ENCODE measurements at places on chromosomes 11 and 22. TPM values are rescaled to one million over a fixed set of nuclear protein-coding genes. Genes with fewer than 3 reads are reported as not detected.
A peak's percentile ranks its signal among the peaks of the same experiment; 100 is the strongest.

DNA sequence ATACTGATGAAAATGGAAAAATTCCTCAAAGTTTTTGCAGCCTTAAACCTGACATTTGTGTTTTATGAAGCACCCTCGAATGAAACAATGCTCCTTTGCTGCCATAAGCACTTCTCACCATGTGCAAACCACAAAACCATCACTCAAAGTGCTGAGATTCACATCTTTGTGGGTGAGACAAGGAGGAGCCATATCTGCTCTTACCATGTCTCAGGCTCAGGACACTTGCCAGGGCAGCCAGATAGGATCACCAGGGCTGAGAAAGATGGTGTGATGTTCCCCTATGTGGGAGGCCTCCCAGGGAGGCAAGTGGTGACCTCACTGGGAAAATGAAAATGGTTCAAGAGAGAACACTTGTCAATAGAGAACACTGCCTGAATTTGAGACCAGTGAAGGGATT is 120.4 kb downstream of the CCDC34 start:
- no peak for DNase-seq

MAJIN gene
- 0.06 TPM for total RNA-seq

- no peak for DNase-seq
Measured at GRCh38 chr11:114165326-114166230, 106.1 kb downstream of the ZBTB16 start.

DNA sequence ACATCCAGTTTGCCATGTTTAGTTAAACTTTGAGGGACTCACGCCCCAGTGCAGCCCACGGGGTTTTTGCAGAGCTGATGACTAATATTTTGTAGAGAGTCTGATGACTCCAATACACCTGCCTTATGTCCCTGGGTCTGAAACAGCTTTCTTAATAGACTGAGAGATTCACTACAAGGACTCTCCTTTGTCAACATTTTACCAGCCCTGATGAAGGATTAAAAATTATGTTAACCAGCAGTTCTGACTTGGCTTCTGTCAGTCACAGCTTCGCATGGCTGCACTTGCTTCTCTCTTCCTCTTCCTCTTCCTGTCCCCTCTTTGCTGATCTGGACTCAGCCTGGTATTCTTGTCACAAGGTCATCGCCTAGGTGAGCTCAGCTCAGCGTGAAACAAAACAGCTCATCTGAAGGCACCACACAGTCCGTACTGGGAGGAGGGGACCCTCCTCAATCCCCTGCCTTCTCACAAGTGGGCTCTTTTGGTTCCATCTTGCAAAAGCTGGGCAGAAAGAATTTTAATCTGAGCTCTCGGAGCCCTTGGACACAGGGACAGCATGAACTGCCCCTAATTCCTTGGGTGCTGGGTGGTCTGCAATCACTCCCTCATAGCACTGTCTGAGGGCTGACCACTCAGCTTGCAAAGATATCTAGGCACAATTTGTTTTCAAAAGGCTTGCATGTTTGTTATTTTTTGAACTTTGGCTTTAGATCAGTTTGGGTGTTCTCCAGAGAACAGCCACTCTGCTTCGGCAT is 38.1 kb upstream of the POU2AF1 start:
- DNase-seq = no peak

- no peak for DNase-seq
Measured at GRCh38 chr11:67085617-67086016, 29.0 kb downstream of the RHOD start.

DNA sequence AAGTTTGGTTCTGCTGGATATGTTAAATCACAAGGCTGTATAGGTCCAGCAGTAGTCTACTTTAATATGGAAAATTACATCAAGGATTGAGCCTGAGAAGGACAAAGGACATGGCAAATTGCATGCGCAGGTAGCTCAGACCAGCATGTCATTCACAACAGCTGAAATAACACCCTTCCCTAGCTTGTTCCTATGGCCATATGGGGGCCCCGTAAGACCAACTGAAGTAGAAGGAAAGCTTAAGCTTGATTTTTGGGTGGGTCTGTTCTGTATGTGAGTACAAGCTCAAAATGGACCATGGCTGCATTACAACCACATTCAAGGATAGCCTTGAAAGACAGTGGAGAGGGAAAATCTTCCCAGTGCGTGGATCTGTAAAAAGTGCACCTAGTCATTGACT is 20.6 kb upstream of the PDE3B start:
- DNase-seq = peak; percentile 12

DNA sequence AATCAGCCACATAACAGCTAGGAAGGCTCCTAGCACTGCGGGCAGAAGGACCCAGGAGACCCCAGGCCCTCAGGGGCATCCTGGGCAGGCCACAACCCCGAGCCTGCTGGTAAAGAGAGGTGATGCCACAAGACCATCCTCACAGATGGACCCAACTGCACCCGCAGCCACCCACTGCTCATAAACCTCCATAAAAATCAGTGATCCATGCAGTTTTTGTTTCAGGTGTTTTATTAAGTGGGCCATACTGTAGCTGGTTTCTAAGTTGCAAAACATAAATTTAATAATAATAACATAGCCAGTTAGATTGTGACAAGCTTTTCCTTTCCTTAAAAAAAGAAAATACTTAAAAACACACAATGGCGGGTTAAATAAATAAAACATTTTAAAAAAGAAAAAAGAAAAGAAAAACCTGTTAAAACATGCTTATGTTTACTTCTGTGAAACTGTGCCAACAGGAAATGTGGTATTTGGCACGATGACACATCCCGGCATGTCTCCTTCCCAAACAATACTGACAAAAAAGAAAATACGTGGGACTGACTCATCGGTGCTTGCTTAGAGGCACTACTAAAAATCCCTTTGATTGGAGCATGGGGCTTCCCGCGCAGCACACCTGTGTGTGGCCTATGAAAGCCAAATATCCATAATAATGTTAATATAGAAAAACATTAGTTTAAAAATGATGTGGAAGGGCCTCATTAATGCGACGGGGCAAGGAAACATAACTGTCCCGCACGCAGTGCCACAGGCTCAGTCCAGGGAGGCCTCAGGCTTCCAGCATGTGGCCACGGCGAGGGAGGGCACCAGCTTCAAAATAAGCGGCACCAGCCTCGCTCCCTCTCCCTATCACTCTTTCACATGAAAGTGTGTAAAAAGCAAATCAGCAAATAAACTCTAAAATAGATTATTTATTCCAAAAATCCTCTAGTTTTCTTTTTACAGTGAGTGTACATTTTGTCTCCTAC is 47.5 kb upstream of the SCUBE2 start:
- DNase-seq = no peak

DNA sequence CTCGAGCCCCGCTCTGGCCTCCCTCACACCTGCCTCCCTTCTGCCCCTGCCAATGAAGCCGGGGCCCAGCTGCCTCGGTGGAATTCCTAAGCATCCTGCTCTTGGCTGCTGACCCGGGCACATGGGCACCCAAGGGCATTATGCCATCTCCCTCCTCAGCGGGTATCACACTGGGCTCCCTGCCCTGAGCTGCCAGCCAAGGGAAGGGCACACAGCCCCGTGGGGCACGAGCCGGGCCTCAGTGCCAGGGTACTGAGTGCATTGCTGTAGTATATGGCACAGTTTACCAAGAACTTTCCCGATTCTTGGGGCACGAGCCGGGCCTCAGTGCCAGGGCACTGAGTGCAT is 43.8 kb upstream of the JAM3 start:
- DNase-seq = no peak

RIMBP3C gene
- 1.2 TPM for total RNA-seq

TMA7B gene
- total RNA-seq = not detected

DNA sequence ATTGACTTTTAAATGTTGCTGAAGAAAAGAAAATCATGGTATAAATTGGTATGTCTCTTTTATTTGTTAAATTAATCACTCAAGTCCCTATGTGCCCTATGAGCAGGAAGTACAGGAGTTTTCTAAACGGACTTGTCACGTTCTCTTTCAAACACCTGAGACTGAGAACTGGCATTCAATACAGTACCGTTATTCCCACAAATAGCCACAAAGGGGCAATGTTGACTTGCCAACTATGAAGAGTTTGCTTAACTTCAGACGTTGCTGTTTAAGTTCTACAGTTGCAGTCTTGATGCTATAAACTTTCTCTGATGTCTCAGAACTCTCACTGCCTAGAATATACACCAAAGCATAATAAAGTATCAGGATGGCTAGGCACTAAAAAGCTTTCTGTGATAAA is 7.6 kb downstream of the OR56A1 start:
- peak; percentile 76 for DNase-seq

- DNase-seq = no peak
Measured at GRCh38 chr11:27384227-27384626, 21.2 kb upstream of the CCDC34 start.

- DNase-seq = no peak
Measured at GRCh38 chr11:119974051-119974450, 163.9 kb downstream of the TRIM29 start.

GRCh38 chr11:72452495-72452894 is 18.2 kb upstream of the CLPB start:
- no peak for DNase-seq

OR8D1 gene
- total RNA-seq = not detected

GRCh38 chr11:130214861-130215530 is 55.4 kb downstream of the ST14 start:
- DNase-seq = no peak

- DNase-seq = no peak
Measured at GRCh38 chr11:2126520-2127085, 12.6 kb downstream of the IGF2 start.

DNA sequence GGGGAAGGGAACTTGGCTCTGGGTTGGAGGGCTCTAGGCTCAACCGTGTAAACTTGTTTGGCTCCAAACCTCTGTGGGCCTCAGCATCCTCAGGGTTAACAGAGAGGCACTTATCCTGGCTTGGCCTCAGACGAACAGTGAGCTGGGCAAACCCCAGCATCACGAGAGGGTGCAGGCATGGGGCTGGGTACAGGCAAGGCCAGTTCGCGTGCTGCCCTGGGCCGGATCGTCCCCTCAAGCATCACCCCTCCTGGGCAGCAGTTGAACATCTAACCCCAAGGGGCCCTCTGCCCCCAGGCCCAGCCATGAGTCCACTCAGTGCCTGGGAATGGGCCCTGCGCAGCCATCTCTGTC is 1.9 kb downstream of the EHBP1L1 start:
- DNase-seq = no peak

PHLDA2 gene
- total RNA-seq = not detected

- DNase-seq = peak; percentile 85
Measured at GRCh38 chr11:1693327-1694063, 3.5 kb upstream of the KRTAP5-6 start.

DDTL gene
- not detected for total RNA-seq

DNA sequence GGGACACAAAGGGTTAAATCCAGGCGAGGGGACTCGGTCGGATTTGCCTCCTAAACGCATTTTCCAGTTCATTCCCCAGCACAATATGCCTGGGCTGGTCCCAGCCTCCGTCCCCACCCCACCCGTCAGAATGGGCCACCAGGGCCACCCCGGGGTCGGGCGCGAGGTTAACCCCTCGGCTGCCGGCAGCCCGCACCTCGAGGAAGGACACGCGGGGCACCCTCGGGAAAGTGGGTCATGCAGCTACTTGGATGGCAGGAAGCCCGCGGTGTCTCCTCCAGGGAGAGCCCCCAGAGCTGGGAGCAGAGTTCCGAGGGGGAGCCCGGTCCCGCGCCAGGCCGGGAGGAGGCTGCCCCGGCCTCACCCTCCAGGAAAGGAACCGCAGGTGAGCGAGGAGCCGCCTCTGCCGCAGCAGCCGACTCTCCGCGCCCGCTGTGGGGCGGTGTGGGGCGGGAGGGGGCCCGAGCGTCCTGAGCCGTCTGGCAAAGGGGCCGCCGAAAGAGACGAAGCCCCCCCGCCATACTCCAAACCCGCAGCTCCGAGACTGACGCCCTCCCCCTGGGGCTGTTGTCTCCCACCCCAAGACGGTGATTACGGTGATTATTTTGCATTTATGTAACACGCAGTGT is 1.4 kb downstream of the NECTIN1 start:
- peak; percentile 95 for DNase-seq

DNA sequence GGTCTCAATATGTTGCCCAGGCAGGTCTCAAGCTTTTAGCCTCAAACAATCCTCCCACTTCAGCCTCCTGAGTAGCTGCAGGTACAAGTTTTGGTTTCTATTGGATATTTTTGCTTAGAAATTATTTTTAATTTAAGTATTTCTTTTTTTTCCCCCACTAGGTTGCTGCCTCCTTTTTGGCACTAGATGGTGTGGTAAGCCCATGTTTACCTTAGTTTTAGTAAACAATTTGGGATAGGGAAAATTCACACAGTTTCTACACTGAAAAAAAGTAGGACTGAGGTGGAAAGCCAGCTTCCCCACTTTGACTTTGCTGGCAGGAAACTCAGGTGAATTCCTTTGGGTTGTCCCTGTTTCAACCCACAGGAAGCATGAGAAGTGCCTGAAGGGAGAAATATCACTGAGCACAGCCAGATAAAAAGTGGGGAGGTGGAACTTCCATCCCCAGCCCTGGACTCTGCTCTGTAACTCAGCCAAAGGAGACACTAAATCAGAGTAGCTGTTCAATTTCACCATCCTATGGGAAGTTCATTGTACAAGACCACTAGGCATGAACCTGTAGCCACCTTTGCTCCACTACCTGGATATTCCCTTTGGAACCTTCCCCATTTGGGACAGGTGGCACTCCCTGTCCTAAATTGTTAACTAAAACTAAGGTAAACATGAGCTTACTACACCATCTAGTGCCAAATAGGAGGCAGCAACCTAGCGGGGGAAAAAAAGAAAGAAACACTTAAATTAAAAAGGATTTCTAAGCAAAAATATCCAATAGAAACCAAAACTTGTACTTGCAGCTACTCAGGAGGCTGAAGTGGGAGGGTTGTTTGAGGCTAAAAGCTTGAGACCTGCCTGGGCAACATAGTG is 154.4 kb upstream of the FAT3 start:
- no peak for DNase-seq

GRCh38 chr11:72764503-72764902 is 12.3 kb upstream of the ARAP1 start:
- peak; percentile 33 for DNase-seq

DNA sequence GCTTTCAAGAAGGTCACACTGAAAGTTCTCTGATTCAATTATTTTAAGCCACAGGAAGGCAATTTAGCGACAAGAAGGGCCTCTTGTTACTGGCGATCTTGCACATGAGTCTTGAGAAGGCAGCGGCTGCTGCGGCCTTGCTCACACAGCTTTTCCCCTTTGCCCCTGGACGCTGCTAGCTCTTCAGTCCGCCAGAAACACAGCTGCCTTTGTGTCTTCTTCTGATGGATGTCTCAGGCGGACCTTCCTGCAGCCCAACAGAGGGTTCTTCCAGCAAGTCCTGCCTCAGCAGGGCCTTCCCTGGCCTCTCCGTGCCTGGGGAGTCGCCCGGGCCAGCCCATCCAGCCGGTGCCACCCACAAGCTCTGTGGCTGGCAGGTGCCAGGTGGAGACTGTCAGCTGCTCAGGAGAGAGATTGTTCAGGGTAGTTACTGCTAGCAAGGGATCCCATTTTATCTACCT is 59.4 kb downstream of the PKNOX2 start:
- DNase-seq = no peak

GRCh38 chr11:69641681-69642548 is 959 bp downstream of the CCND1 start:
- peak; percentile 35 for DNase-seq

GRCh38 chr11:65432100-65432650 is 9.6 kb downstream of the NEAT1 start:
- no peak for DNase-seq

DNA sequence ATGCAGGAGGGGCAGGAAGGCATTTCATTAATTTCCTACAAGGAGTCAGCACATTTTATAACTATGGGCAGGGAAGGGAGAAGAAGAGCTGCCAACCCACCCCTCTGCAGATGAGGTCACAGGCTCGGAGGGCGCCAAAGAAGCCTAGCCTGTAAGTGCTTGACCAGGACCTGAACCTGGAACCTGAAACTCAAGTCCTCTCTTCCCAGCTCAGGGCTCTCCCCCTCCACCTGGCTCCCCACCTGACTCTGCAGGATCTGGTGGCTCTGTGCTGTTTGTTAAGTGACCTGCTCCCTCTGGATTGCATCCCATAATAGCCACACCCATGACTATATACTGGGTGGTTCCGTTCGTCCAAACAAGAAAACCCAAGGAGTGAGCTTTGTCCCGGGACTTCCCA is 27.3 kb downstream of the SCGB1A1 start:
- no peak for DNase-seq

All from neural progenitor cell (in vitro differentiated cells).